NCI-H446 treated with DMSO at 0.1 percent for 48 hours (cell line): ENCODE measurements at places on chromosomes 4 and X.

GRCh38 chrX:40155589-40156469 is 58.1 kb upstream of the BCOR start:
- no peak for DNase-seq

DNA sequence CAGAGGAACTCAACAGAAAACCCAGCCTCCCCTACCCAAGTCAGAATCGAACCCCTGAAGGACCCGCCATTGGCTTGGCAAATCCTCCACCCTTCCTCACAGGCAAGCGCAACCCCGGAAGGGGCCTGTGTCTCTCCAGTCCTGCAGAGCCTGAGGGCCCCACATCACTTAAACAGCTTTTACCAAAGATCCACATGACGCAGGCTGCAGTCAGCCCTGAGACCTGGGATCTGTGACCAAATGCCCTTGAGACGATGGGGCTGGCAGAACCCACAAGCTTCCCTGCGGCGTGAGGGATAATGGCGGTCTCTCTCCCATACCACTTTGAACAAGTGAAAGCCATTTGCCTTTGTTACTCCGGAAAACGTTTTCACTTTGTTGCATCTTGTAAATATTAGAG is 54.9 kb downstream of the ACOX3 start:
- DNase-seq, result no peak

DNA sequence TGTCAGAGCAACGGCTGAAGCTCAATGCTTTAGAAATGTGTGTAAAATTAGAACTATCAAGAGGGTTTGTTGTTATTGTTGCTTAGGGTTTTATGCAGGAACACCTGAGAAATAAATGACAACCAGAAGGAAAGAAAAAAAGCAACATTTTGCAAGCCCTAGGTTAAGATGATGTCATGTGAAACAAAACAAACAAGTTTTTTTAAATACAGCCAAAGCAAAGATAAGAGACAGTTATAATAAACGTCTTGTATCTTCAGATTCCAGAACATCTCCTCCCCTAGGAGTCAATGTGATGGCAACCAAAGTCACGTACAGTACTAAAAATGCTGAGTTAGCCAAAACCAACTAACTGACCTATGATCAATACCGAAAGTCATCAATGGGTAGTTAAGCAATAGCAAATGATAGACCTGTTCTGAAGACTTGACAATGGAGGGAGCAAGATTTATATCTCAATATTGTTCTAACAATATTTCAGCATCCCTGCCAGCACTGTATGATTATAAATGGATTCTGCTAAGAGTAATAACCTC is 55.3 kb upstream of the NOCT start:
- DNase-seq, result no peak

- no peak for DNase-seq
Measured at GRCh38 chrX:5307416-5307815, 921.3 kb downstream of the NLGN4X start.

- no peak for DNase-seq
Measured at GRCh38 chrX:51376672-51377071, 44.0 kb downstream of the NUDT10 start.

- DNase-seq, result no peak
Measured at GRCh38 chr4:159944477-159944876, 841.6 kb downstream of the RAPGEF2 start.
